ENCODE measurements at places on chromosomes 7 and 10.

GRCh38 chr10:117631276-117632145 lies 89.0 kb downstream of the EMX2 start:
- no peak overlapping the region for H3K4me3 ChIP-seq
- no peak for DNase-seq
- H3K27ac ChIP-seq, result no peak overlapping the region
- H3K36me3 ChIP-seq, result no peaks in the 10 kb centered on the region
- H3K4me1 ChIP-seq, result no peaks in the 10 kb centered on the region
- H3K27me3 ChIP-seq, result no peaks in the 10 kb centered on the region

DNA sequence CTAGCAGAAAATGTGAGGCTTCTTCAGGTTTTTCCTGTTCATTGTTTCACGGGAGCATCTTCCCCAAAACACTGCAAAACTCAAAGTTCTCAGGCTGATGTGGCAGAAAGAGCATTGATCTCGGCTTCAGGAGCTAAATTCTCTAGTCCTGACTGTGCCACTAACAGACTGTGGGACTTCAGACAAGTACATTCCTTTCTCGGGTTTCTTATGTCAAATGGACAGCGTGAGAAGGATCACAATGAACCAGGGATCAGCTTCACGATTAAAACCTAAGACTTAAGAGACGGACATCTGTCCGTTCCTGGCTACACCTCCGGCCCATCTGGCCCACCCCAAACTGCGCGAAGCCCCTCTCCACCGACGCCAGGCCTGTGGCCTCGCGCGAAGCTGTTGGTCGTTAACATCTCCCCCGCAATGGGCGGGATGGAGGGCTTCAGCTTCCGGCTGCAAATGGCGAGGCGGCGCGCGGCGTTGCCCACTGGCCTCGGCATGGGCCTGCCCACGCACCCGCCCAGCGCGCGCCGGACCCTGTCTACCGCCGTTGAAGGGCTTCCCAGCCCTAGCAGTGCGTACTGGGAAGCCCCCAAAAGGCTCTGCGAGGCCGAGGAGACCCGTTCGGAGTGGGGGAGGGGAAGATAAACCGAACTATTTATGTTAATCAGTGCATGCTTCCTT lies 549 bp upstream of the DDX50 start:
- peaks cover 14% of the 10 kb centered on the region for H3K27me3 ChIP-seq
- peak overlapping the region; percentile 100 for H3K4me3 ChIP-seq
- peaks cover 17% of the 10 kb centered on the region for H3K4me1 ChIP-seq

DNA sequence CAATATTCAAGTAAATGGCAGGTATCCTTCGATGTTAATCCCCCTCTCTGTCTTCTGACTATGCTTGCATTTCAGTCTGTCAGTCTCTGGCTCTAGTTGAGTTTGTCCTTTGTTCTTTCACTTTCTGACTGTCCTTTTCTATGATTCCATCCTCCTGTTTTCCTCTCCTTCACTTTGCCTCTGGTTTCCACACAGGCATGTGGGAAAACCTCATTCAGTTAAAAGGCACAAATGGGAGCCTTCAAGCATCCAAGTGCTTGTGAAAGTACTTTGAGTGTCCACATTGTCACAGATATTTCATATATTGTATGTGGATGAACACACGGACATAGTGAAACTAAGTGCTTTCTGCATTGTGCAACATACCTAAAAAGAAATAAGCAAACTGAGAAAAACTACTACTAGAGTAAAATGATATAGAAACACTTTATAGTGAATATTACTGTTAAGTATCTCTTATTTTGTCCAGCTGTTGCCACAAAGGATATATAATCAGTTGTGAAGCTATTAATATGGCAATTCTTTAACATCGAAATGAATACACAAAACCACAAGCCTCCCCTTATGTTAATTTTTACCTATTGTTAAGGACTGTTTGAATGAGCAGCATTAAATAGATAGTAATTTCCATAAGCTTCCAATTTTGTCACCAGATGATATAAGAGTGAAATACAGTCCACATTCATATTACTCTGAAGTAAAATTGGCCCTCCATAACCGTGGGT lies 71.7 kb downstream of the NRBF2 start:
- no peak for DNase-seq
- peaks cover 26% of the 10 kb centered on the region for H3K4me1 ChIP-seq
- peaks cover 29% of the 10 kb centered on the region for H3K36me3 ChIP-seq
- peak overlapping the region; percentile 68 for H3K27ac ChIP-seq
- no peaks in the 10 kb centered on the region for H3K27me3 ChIP-seq

- no peak overlapping the region for H3K27ac ChIP-seq
- H3K27me3 ChIP-seq, result no peaks in the 10 kb centered on the region
- peaks cover 9% of the 10 kb centered on the region for H3K36me3 ChIP-seq
- DNase-seq, result no peak
Measured at GRCh38 chr7:41816111-41816510, 113.2 kb upstream of the INHBA start.

- H3K4me3 ChIP-seq, result no peak overlapping the region
- no peak for DNase-seq
- no peak overlapping the region for H3K27ac ChIP-seq
- no peaks in the 10 kb centered on the region for H3K27me3 ChIP-seq
- peaks cover 8% of the 10 kb centered on the region for H3K4me1 ChIP-seq
Measured at GRCh38 chr7:127877951-127878350, 153.3 kb downstream of the LRRC4 start.

DNA sequence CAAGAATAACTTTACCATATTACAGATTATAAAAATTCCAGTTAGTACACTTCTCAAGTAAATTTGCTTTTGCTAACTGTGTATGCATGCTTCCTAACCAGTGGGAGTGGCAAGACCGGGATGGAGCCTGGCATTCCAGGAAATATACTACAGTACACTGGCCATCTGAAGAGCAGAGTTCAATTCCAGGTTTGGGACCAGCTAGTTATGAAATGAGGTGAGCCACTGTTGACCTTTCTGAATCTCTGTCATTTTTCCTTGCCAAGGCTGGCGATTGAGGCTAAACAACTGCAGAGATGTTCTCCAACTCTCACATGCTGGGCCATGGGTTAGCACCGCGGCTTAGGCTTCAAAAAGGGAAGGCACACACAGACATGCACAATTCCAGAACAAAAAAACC lies 258.2 kb downstream of the GLI3 start:
- no peaks in the 10 kb centered on the region for H3K4me1 ChIP-seq
- DNase-seq, result no peak
- H3K27me3 ChIP-seq, result peaks cover 23% of the 10 kb centered on the region
- H3K36me3 ChIP-seq, result no peaks in the 10 kb centered on the region
- H3K4me3 ChIP-seq, result no peak overlapping the region
- H3K27ac ChIP-seq, result no peak overlapping the region

DNA sequence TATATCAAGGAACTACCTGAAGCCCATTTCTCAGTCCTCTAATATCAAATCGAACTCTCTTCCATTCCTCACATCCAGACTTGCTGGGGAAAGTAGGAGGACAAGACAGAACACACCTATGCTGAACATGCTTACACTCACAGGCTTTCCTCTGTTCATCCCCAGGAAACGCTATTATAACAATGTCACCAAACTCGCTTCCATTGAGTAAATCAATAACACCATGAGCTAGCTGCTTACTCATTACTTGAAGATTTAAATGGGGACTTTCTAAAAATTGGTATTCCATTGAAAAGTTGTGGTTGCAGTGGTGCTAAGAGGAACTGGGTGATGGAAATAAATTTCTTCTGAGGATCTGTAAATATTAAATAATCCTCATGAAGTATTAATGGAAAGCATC lies 88.8 kb downstream of the SLC25A13 start:
- H3K4me1 ChIP-seq, result peaks cover 11% of the 10 kb centered on the region
- H3K27ac ChIP-seq, result no peak overlapping the region
- H3K27me3 ChIP-seq, result no peaks in the 10 kb centered on the region
- H3K4me3 ChIP-seq, result no peak overlapping the region
- no peak for DNase-seq
- peaks cover 50% of the 10 kb centered on the region for H3K36me3 ChIP-seq

- H3K4me1 ChIP-seq, result peaks cover 7% of the 10 kb centered on the region
- H3K36me3 ChIP-seq, result no peaks in the 10 kb centered on the region
- no peak overlapping the region for H3K27ac ChIP-seq
Measured at GRCh38 chr7:143434660-143435059, 8.6 kb upstream of the TAS2R60 start.

GRCh38 chr7:17598846-17599245 lies 300.4 kb downstream of the AHR start:
- DNase-seq, result no peak
- no peaks in the 10 kb centered on the region for H3K36me3 ChIP-seq
- H3K27me3 ChIP-seq, result no peaks in the 10 kb centered on the region
- H3K4me3 ChIP-seq, result no peak overlapping the region
- H3K27ac ChIP-seq, result no peak overlapping the region
